ENCODE measurements at places on chromosomes 11 and 22.

- no peak for DNase-seq
These were observed 40.0 kb downstream of the AHNAK start for GRCh38 chr11:62506413-62507124.

GRCh38 chr11:117927926-117928325 lies 1.3 kb downstream of the TMPRSS13 start:
- DNase-seq = no peak

DNA sequence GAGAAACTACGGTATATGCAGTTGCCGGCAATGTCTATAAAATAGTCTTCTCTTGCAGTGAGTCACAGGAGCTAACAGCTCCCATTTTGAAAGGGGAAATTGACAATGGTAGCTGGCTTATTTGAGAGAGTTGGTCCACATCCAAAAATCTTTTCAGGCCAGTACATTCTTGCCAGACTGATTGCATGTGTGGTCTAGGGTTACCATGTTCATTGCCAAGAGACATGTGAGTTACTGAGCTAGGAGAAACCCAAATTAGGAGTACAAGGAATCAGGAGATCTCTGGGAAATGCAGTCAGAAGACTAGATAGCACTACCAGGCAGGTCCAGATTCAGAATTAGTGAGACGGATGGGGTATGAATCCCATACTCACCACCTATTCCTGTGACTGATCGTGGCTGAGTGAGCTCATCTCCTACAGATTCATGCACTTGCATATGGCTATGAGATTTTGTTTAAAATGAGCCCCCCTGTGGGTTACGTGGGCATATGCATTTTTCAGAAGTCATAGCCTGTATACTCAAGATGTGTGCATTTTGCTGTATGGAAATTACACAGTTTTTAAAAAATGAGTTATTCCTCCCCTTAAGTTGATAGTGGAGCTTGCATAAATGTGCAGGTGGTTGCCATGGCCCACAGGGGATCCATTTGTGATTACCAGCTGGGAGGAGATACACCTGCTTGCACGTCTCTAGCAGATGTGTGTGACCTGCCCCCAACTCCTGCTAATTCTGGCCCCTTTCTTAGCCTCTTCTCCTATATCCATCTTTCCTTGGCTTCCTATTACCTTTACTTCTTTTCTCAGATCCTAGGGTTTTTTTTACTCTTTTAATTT lies 102.7 kb downstream of the COMMD9 start:
- DNase-seq = no peak

GRCh38 chr11:78082146-78082545 lies 2.5 kb upstream of the NDUFC2 start:
- no peak for DNase-seq

DNA sequence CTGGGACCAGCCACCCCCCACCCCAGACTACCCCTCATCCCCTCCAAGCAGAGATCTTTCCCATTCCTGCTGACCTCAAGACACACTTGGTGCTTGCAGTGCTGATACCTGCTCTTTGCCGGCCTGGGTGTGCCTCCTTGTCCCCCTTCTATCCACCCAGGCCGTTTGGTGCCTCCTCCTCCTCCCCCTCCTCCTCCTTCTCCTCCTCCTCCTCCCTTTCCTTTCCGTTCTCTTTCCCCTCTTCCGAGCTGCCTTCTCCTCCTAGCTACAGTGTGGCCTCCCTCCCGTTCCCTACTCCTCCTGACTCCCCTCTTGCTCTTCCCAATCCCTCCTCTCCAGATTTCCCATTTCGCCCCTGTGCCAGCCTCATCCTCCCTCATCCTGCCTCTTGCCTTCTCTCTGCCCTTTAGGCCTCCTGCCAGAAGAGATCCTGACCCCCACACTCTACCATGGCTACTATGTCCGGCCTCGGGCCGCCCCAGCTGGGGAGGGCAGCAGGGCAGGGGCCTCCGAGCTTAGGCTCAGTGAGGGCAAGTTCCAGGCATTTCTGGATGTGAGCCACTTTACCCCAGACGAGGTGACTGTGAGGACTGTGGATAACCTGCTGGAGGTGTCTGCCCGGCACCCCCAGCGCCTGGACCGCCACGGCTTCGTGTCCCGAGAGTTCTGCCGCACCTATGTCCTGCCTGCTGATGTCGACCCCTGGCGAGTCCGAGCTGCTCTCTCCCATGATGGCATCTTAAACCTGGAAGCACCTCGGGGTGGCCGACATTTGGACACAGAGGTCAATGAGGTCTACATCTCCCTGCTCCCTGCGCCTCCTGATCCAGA lies 712 bp downstream of the HSPB2 start:
- DNase-seq = peak; percentile 24

- no peak for DNase-seq
These were observed 14.5 kb upstream of the RPS19BP1 start for GRCh38 chr22:39546889-39547586.

DNA sequence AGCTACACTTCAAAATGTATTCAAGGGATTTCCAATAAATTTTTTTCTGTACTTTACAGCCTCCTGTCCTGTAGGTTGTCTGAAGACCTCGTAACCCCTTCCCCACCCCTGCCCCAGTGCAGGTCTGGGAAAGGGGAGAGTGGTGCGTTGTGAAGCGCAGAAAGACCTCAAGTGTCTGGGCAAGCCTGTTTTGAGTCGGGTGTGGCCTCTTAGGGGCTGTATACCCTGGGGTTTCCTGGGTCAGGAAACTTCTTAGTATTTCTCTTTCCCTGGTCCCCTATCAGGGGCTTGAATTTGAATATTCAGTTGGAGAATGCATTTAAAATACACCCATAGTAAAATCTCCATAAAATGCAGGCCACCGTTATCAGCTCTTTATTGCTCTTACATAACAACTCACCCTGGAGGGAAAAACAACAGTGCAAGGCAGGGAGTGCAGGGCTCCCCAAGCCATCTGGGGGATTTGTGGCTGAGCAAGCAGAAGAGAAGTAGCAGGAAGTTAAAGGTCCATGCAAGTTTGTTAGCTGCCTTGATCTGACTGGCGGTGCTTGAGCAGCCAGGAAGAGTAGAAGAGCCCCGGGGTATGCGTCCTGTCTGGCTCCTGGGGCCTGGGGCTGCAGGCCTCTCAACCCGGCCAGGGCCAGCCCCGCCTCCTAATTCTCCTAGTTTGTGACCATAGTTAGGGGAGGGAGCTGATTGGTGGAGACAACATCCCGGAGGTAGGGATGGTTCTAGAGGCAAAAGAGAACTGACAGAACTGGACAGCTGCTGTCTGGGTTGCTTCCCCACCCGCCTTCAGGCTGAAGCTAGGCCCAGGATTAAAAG lies 25.7 kb downstream of the ARHGAP1 start:
- DNase-seq = no peak

DNA sequence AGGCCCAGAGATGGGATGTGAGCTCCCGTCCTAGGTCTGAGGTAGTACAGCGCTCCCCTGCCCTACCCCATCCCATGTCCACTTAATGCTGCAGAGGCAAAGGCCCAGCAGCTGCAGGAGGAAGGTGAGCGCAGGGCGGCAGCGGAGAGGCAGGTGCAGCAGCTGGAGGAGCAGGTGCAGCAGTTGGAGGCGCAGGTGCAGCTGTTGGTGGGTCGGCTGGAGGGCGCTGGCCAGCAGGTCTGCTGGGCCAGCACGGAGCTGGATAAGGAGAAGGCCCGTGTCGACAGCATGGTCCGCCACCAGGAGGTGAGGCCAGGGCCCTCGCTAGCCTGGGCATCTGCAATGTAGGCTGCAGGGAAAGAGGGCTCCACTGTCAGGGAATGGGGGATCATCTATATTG lies 15.2 kb downstream of the CCDC157 start:
- no peak for DNase-seq

- no peak for DNase-seq
These were observed 497.5 kb downstream of the SOX6 start for GRCh38 chr11:15858881-15859280.

DNA sequence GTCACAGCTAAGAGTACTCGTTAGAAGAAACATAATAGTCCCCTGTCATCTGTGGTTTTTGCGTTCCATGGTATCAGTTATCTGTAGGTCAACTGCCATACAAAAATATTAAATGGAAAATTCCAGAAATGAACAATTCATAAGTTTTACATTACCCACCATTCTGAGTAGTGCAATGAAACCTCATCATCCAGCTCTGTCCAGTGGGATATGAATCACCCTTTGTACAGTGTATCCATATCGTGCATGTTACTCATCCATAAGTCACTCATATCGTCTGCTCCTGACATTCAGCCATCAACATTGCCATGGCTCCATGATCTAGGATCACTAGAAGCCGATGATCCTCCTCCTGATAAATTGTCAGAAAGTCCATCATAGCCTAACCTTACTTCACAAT lies 174.9 kb upstream of the C11orf87 start:
- no peak for DNase-seq

GRCh38 chr11:91846002-91846401 lies 378.6 kb upstream of the FAT3 start:
- DNase-seq = no peak

DNA sequence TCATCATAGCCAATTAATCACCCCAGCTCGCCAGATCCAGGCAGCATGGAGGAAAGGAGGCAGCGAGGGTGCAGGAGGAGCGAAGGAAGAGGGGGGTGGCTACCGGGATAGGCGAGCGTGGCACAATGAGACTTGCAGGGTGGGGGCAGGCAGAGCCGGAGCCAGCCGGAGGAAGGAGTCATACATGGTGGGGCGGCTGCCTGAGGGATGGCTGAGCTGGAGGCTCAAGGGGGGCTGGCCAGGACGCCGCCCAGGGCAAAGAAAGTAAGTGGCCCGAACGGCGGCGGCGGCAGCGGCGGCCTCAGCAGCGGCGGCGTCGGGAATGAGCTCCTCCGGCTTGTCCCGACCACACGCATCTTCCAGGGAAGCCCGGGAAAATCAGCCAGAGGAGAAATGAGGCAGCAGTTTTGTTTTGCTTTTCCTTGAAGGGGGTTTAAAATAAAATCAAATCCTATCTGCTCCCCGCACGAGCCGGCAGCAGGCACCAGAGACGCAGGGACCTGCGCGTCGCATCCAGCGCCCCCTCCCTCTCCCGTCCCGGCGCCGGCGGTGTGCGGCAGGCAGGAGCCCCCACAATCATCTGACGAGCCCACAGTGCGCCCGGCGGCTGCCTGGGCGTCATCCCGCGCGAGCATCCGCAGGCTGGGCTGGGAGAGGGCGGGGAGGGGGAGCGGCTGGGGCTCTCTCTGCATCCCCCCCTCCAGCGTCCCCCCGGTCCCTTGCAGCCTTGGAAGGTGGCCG lies 263.6 kb downstream of the CTTN start:
- no peak for DNase-seq

DNA sequence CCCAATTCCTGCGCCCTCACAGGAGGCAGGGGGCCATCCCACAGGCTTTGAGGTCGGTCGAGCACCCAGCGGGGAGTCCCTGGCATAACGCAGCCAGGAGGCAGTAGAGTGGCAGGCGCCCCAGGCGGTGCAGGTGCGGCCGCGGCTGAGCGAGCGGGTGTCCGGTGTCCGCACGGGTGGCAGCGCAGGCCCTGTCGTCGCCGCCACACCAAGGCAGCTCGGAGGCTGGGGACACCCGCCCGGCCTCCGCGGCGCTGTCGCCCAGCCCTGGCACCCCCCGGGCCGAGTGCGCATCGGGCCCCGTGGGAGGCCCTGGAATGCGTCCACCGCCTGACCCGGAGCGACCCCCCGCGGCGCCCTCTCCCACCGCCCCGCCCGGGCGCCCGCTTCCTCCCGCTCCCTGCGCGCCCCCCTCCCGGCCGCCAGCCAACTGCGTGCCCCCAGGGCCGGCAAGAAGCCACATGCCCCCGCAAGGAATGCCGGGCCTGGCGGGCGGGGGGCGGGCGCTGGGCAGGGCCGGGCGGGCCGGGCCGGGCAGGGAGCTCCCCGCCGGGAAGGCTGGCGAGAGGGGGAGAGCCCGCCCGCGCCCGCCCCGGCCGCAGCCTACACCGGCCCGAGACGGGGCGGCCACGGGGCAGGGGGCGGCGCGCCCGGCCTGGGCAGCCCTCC lies 33.9 kb downstream of the PRDM11 start:
- no peak for DNase-seq

DNA sequence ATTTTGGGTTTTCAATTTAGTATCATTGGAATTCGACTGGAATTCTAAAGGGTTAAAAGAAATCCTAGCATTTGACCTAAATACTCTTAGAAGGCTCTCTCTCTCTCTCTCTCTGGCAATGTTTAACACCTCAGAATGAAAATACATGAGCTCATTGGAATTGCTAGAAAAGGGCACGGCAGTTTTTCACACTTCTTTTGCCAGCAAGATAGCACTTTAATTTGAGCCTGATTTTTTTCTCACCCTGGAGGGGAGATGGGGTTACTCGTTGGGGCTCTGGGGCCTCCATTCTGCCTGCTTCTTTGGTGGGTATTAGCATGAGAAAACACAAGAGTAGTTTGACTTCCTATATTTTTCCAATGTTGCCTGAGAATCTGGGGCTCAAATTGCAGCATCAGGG lies 22.8 kb upstream of the CLMP start:
- no peak for DNase-seq

GRCh38 chr11:22688914-22689313 lies 22.5 kb downstream of the GAS2 start:
- DNase-seq = no peak

- DNase-seq = no peak
These were observed 9.0 kb upstream of the RAG1 start for GRCh38 chr11:36558571-36559413.

DNA sequence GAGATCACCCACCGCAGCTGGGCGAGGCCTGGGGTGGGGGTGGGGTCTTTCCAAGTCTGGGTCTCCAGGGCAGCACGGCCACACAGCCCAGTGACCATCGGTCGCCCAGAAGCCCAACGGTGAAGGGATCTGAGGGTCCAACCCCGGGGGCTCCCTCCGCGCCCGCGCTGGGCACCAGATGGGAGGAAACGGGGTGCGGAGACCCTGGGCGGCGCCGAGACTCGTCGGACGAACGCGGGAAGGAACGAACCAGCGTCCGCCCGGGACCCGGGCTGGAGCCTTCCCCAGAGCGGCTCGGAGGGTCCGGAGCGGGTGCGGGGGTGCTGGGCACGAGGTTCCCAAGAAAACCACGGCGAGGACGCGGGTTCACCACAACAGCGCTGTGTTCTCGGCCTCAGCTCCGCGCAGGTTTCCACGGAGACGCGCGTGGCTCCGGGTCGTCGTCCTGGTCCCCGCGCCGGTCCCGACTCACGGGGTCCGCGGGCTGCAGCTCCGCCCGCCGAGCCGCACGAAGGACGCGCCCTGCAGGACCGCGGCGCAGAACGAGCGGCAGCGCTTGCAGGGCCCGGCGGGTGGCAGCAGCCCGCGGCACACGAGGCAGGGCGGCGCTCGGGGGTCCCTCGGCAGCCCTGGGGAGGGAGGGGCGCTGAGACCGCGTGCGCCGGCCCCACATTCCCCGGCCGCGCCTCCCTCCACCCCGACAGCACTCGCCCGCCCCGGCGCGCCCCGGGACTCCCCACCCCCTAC lies 2.3 kb upstream of the IL17REL start:
- no peak for DNase-seq

GRCh38 chr11:58832056-58832645 lies 12.4 kb downstream of the GLYATL2 start:
- no peak for DNase-seq
